ENCODE measurements at places on chromosomes 7 and 10. TPM values are rescaled to one million over a fixed set of nuclear protein-coding genes. Genes with fewer than 3 reads are reported as not detected.
A peak's percentile ranks its signal among the peaks of the same experiment; 100 is the strongest.

DNA sequence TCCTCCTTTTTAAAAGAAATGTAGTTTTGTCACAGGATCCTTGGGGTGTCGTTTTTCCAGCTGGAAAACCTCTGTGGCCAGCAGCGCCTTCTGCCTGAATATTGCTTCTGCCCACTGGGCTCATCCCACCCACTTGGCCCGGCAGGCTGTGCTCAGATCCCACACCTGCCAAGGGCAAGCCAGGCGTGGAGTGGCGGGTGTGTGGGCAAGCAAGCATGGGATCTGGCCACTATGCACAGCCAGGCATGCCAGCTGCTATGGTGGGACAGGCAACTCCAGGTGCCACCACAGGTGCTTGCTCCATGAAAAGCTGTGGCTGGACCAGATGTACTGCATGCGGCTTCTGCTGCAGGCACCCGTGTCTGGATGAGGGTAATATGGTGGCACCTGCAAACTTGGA lies 31.2 kb upstream of the INPP5F start:
- H3K27me3 ChIP-seq, result peaks cover 2% of the 10 kb centered on the region
- peaks cover 2% of the 10 kb centered on the region for H3K36me3 ChIP-seq
- H3K27ac ChIP-seq, result no peak overlapping the region
- DNase-seq, result no peak
- peaks cover 9% of the 10 kb centered on the region for H3K4me1 ChIP-seq

The GPER1 gene
- total RNA-seq, result 0.26 TPM

The EPHB6 gene
- total RNA-seq, result 25.2 TPM

The OPN4 gene
- total RNA-seq, result not detected

- H3K27ac ChIP-seq, result no peak overlapping the region
- no peaks in the 10 kb centered on the region for H3K4me1 ChIP-seq
- no peaks in the 10 kb centered on the region for H3K36me3 ChIP-seq
- no peaks in the 10 kb centered on the region for H3K27me3 ChIP-seq
- no peak overlapping the region for H3K4me3 ChIP-seq
These were observed 465.2 kb downstream of the MDFIC start for GRCh38 chr7:115387137-115387536.

DNA sequence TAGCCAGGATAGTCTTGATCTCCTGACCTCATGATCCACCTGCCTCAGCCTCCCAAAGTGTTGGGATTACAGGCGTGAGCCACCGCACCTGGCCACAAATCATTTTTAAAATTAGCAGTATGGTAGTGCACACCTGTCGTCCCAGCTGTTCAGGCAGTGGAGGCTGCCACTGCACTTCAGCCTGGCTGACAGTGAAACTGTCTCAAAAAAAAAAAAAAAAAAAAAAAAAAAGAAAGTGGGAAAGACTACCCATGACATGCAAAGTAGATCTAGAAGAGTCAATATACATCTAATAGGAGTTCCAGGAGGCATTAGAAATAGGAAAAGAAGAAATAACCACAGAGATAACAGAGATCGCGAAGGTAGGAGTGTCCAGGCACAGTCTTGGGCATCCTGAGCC lies 3.2 kb downstream of the CSGALNACT2 start:
- H3K36me3 ChIP-seq, result peaks cover 18% of the 10 kb centered on the region
- H3K27me3 ChIP-seq, result no peaks in the 10 kb centered on the region
- peaks cover 55% of the 10 kb centered on the region for H3K4me1 ChIP-seq

The MEIG1 gene
- 0.78 TPM for total RNA-seq

DNA sequence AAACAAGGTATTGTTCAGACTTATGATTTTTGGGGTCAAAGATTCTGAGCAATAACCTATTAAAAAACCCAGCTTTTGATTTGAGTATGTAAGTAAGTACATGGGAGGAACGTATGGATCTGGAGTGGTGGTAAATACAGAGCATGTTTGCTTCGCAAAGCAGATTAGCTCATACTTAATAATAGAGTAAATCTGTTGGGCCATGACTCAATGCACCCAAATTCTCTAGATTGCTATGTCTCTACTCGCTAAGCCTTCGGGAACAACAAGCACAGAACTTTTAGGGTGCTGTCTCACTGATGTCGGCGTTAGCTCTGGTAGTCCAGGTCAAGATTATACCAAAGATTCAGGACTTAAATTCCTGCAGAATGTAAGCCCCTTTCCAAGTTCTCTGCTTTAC lies 807 bp upstream of the MINPP1 start:
- peaks cover 10% of the 10 kb centered on the region for H3K27me3 ChIP-seq
- DNase-seq, result no peak
- H3K27ac ChIP-seq, result no peak overlapping the region
- H3K4me1 ChIP-seq, result peaks cover 28% of the 10 kb centered on the region
- peaks cover 4% of the 10 kb centered on the region for H3K36me3 ChIP-seq

The PRF1 gene
- total RNA-seq, result 165 TPM

- no peak overlapping the region for H3K4me3 ChIP-seq
- no peaks in the 10 kb centered on the region for H3K36me3 ChIP-seq
- no peak for DNase-seq
- H3K4me1 ChIP-seq, result peaks cover 11% of the 10 kb centered on the region
These were observed 2.9 kb downstream of the GPR37 start for GRCh38 chr7:124762611-124763143.

- no peak for DNase-seq
- H3K27me3 ChIP-seq, result peaks cover 7% of the 10 kb centered on the region
- H3K36me3 ChIP-seq, result peaks cover 24% of the 10 kb centered on the region
- H3K27ac ChIP-seq, result no peak overlapping the region
- peak overlapping the region; percentile 52 for H3K4me3 ChIP-seq
These were observed 52.2 kb downstream of the CPEB3 start for GRCh38 chr10:92238586-92239098.

DNA sequence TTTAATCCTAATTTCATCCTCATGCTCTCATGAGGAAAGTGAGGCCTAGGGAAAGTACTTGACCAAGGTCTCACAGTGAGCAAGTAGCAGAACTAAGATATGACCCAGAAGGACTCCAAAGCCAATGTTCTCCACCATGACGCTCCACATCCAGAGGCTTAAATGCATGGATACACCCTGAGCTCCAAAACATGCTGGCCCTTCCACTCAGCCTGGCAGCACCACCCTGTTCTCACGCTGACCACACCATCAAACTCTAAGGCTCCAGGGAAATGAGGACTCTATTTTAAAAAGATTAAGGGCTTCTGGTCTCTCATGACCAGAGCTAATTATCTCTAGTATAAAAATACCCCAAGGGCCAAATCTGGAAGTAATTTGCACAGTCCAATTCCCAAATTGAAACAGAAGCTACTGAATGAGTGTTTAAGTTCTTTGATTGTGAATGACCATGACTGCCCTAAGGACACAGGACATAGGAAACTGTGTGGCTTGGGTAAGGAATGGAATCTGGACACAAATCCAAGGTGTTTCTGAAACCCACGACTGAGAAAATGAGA lies 71.1 kb upstream of the ABLIM1 start:
- no peak overlapping the region for H3K27ac ChIP-seq
- no peaks in the 10 kb centered on the region for H3K4me1 ChIP-seq
- DNase-seq, result no peak

GRCh38 chr10:99872367-99873162 lies 90.1 kb downstream of the ABCC2 start:
- H3K4me3 ChIP-seq, result no peak overlapping the region
- H3K27ac ChIP-seq, result no peak overlapping the region
- H3K27me3 ChIP-seq, result peaks cover 50% of the 10 kb centered on the region
- H3K4me1 ChIP-seq, result peaks cover 8% of the 10 kb centered on the region
- no peak for DNase-seq

The VWDE gene
- total RNA-seq, result 4.8 TPM

The CHST3 gene
- total RNA-seq, result not detected

The XRCC2 gene
- 9.6 TPM for total RNA-seq

- H3K4me3 ChIP-seq, result peak overlapping the region; percentile 80
- peak; percentile 61 for DNase-seq
These were observed 41.8 kb downstream of the APBB1IP start for GRCh38 chr10:26479766-26480492.
